ENCODE measurements at places on chromosomes 5 and 9.

DNA sequence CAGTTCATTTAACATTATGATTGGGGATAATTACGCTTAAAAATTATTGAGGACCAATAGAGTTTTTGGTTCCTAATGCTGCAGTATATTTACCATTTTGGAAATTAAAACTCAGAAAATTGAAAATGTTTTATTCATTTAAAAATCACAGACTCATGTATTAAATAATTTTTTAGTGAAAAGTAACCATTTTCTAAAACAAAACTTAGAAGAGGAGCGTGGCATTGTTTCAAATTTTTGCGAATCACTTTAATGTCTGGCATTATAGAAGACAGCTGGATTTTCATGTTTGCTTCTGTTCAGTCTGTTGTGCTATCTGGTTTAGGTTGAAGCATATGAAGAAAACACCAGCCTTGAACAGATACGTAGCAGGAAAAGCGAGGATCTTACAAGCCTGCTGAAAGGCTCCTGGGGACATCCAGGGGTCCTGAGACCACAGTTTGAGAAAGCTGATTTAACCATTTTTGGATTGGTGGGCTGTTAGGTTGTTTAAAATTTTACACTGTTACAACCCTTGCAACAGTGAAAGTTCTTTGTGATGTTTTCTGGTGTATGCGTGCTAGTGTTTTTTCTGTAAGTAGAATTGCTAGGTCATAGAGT lies 1.6 kb downstream of the ZFYVE16 start:
- no peak overlapping the region for H3K27ac ChIP-seq
- no peaks in the 10 kb centered on the region for H3K27me3 ChIP-seq
- H3K36me3 ChIP-seq: no peaks in the 10 kb centered on the region
- no peak overlapping the region for H3K4me3 ChIP-seq
- DNase-seq: no peak

DNA sequence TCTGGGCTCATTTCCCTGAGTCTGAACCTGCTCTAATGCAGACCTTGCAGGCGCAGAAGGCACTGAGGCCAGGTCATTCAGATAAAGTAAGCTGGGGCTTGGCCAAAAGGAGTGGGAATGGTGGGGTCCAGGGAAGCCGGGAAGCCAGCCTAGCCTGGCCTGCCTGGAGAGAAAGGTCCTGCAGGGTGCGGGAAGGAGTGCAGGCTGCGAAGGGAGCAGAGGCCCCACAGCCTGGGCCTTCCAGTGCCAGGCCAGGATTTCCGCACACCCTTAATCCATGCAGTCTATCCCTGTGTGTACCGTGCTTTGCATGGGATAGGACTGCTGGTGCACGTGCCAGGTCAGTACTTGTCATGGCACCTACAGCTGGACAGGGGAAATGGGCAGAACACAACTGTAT lies 3.6 kb upstream of the STING1 start:
- H3K4me3 ChIP-seq: no peak overlapping the region
- no peaks in the 10 kb centered on the region for H3K4me1 ChIP-seq
- no peaks in the 10 kb centered on the region for H3K27me3 ChIP-seq
- no peak for DNase-seq
- no peaks in the 10 kb centered on the region for H3K36me3 ChIP-seq

DNA sequence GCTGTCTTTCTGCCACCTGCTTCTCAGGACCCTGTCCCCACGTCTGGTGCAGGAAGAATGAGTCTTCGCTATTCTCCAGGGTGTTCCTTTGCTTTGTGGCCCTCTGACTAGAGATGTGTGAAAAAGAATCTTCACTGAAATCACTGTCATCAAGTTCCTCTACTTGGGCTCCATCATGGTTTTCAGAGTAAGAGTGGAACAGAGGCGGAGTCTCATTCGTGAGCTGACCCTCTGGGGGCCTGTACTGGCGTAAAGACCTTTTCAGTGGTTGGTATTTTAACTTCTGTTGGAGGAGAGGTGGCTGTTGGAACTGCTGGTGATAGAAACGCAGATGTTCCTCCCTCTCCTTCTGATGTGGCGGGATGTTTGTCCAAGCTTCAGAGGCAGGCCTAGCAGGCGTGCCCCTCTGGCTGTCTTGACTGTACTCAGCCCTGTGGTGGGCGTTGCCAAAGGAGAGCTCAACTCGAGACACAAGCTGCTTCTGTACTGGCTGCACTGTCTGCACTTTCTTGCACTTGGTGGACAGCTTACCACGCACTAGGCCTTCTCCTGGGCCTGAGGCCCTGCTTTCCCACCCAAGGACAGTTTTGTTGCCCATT lies 72.0 kb downstream of the KIF24 start:
- no peak overlapping the region for H3K27ac ChIP-seq
- H3K36me3 ChIP-seq: peaks cover 3% of the 10 kb centered on the region

DNA sequence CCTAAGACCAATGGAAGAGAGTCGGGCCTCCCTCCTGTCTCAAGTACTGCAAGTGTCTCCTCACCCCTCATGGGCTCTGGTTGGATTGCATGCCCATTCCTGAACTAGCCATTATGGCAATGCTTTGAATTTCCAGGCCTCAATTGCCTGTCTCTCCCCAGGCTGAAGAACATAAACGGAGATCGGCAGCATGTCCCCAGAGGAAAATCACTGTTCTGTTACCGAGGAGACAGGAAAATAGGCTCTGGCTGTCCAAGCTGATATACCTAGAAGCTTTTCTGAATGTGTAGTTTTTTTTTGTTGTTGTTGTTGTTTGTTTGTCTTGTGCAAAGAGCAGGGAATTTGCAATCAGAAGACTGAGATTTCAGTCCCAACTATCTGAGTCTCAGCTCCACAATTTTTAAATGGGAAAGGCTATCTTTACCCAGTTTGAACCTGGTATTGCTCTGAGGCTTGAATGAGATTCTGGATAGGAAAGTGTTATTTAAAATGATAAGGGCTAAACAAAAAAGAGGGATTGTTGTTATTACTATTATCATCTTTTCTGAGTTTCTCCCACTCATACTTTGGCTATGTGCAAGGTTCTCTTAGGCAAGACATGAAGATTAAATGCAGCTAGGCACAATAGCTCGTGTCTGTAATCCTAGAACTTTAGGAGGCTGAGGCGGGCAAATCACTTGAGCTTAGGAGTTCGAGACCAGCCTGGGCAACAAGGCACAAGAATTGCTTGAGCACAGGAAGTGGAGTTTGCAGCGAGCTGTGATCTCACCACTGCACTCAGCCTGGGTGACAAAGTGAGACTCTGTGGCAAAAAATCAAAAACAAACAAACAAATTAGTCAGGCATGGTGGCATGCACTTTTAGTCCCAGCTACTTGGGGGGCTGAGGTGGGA lies 77.2 kb upstream of the KLF9 start:
- H3K4me1 ChIP-seq: no peaks in the 10 kb centered on the region
- no peak for DNase-seq
- no peak overlapping the region for H3K27ac ChIP-seq
- H3K27me3 ChIP-seq: no peaks in the 10 kb centered on the region
- no peak overlapping the region for H3K4me3 ChIP-seq
- no peaks in the 10 kb centered on the region for H3K36me3 ChIP-seq

GRCh38 chr5:68950930-68951329 lies 142.9 kb upstream of the SLC30A5 start:
- no peak overlapping the region for H3K4me3 ChIP-seq
- no peaks in the 10 kb centered on the region for H3K36me3 ChIP-seq
- no peak overlapping the region for H3K27ac ChIP-seq
- no peak for DNase-seq

GRCh38 chr5:66757219-66757833 lies 161.1 kb downstream of the MAST4 start:
- peak; percentile 44 for DNase-seq
- no peaks in the 10 kb centered on the region for H3K4me1 ChIP-seq
- H3K4me3 ChIP-seq: no peak overlapping the region

- DNase-seq: no peak
- H3K4me1 ChIP-seq: no peaks in the 10 kb centered on the region
- H3K27ac ChIP-seq: no peak overlapping the region
- H3K36me3 ChIP-seq: no peaks in the 10 kb centered on the region
Observed at GRCh38 chr5:125142458-125142857, 396.0 kb upstream of the ZNF608 start.

DNA sequence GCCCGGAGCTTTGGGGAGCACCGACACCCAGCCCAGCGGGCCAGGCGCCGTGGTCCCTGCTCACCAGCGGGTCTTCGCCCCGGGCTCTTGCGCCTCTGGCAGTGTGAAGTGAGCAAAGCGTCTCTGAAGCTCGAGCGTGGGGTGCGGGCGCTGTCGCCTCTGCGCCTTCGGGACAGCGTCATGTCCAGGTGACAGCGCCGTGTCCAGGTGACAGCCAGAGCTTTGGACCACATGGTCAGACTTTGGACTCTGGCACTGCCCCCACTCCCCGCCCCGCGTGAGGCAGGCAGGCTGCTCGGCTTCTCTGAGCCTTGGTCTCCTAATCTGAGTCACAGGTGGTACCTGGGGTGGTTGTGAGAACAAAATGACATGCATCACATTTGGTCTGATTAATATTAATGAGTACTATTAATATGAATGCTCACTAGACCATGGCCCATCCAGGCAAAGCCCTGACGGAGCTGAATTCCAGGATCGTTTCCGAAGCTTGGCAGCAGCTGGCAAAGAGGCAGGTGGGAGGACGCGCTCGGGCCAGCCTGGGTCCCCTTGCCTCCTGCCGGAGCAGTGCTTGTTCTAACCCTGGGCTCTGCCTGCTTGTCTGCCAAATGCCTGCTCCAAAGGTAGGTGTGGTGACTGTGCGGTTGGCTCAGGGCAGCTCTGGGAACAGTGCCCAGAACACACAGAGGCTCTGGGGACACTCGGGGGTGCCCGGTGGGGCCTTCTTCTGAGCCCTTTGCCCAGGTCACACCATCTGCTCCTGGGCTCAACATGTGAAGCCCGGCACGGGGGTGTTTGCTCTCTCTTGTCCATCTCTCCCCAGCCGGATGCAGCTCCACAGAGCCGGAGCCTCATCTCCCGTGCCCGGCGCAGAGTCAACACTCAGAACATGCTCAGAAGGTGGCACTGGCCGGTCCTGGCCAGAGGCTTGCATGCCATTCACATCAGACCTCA lies 157.1 kb downstream of the OLFM1 start:
- H3K4me3 ChIP-seq: no peak overlapping the region
- no peak for DNase-seq
- no peaks in the 10 kb centered on the region for H3K4me1 ChIP-seq
- no peak overlapping the region for H3K27ac ChIP-seq
- no peaks in the 10 kb centered on the region for H3K27me3 ChIP-seq

- H3K4me3 ChIP-seq: no peak overlapping the region
- H3K27me3 ChIP-seq: no peaks in the 10 kb centered on the region
- no peak overlapping the region for H3K27ac ChIP-seq
- DNase-seq: no peak
- H3K4me1 ChIP-seq: no peaks in the 10 kb centered on the region
- no peaks in the 10 kb centered on the region for H3K36me3 ChIP-seq
Observed at GRCh38 chr9:112002847-112003457, 106.3 kb downstream of the UGCG start.

GRCh38 chr5:149837680-149838269 lies 106.8 kb downstream of the PDE6A start:
- H3K27me3 ChIP-seq: no peaks in the 10 kb centered on the region
- no peaks in the 10 kb centered on the region for H3K4me1 ChIP-seq
- peak; percentile 92 for DNase-seq
- no peak overlapping the region for H3K4me3 ChIP-seq

DNA sequence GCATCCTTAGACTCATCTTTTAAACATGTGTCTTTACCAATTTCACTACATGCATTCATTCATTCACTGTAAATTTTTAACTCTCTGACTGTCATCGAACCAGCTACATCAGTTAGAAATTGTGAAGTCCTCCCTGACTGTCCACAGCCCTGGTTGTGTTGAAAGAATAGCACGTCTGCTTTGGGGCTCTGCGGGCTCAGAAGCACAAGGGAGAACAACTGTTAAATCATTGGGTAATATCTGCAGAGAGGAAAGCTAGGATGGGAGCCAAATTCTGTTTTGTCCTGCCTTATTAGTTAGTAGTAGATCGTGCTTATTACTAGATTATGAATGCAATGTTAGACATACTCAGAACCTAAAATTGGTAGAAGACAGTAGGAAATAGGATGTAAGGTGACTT lies 26.3 kb upstream of the FAM120AOS start:
- no peaks in the 10 kb centered on the region for H3K4me1 ChIP-seq
- no peak for DNase-seq
- H3K27me3 ChIP-seq: no peaks in the 10 kb centered on the region
- H3K4me3 ChIP-seq: no peak overlapping the region

GRCh38 chr9:29422438-29422837 lies 1849.2 kb upstream of the C9orf72 start:
- no peak overlapping the region for H3K4me3 ChIP-seq
- no peaks in the 10 kb centered on the region for H3K36me3 ChIP-seq
- no peaks in the 10 kb centered on the region for H3K4me1 ChIP-seq
- H3K27me3 ChIP-seq: no peaks in the 10 kb centered on the region
- no peak for DNase-seq
- H3K27ac ChIP-seq: no peak overlapping the region

DNA sequence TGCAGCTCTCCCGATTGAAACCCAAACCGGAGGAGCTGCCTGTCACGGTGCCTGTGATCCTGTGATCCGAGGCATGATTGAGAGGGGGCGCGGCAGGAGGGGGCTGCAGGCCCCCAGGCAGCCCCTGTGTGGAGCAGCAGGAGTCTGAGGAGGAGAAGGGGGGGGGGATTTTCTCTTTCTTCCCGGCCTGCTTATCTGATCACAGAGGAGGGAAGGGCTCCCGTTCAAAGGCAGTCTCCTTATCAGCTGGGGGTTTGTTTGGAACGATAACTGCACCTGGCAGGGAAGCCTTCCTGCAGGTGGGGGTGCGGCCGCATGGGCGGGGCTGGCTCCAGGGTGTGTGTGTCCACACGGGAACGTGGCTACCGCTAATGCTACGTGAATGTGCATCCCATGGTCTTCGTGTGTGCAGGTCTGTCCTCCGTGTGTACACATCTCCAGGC lies 38.4 kb downstream of the LMX1B start:
- peak; percentile 55 for DNase-seq
- H3K4me3 ChIP-seq: no peak overlapping the region
- peaks cover 6% of the 10 kb centered on the region for H3K27me3 ChIP-seq
- H3K4me1 ChIP-seq: peaks cover 3% of the 10 kb centered on the region
- no peak overlapping the region for H3K27ac ChIP-seq

DNA sequence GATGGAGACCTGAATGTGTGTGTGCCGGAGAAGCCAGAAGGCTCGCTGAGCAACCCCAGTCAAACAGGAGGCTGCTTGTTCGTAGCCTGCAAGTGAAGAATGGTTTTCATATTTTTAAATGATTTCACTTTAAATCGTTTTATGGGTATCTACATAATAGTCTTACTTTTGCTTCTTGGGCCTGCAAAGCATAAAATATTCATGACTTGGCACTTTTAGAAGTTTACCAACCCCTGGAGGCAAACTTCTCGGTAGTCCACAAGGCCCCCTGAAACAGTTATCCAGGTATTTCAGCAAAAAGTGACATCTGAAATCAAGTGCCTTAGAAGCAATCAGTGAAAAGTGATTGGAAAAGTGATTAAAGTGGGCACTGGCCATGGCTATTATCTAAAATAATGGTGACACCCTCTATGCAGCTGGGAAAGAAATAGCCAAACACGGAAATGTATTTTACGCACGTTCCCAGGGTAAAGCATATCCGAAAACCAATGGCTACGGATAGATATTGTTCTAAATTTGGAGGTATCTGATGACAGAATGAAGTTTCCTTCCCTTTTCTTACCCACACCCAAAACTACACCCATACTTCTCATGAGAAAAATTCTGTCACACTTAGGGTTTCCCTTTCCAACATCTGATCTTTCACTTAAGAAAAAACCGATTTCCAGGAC lies 39.0 kb downstream of the RAPGEF1 start:
- H3K4me3 ChIP-seq: no peak overlapping the region
- no peak overlapping the region for H3K27ac ChIP-seq
- peaks cover 13% of the 10 kb centered on the region for H3K4me1 ChIP-seq
- no peak for DNase-seq
- no peaks in the 10 kb centered on the region for H3K36me3 ChIP-seq
